ENCODE measurements at places on chromosomes 2 and 18.
A peak's percentile ranks its signal among the peaks of the same experiment; 100 is the strongest.

DNA sequence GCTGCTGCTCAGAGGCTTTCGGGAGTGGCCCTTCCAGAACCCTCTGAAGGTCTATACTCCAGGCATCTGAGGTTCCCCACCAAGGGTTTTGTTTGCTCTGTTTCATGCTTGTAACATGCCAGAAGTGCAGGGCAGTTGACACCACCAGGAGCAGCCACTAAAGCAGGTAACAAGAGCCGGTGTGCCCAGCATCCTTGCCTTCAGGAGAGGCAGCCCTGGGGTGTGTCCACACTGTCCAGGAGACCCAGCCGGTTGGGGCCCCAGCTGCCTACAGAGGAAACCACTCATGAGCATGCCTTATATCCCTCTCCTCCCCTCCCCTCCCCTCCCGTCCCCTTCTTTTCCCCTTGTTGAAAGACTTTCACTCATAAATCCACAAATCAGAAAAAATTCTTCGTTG lies 93.1 kb downstream of the CD8B2 start:
- DNase-seq, result no peak

- no peak for DNase-seq
Observed at GRCh38 chr2:146633159-146633558, 1211.7 kb upstream of the ACVR2A start.

GRCh38 chr2:213220967-213221603 lies 63.2 kb upstream of the SPAG16 start:
- DNase-seq, result no peak

GRCh38 chr18:58323866-58324762 lies 280.1 kb downstream of the NEDD4L start:
- no peak for DNase-seq

DNA sequence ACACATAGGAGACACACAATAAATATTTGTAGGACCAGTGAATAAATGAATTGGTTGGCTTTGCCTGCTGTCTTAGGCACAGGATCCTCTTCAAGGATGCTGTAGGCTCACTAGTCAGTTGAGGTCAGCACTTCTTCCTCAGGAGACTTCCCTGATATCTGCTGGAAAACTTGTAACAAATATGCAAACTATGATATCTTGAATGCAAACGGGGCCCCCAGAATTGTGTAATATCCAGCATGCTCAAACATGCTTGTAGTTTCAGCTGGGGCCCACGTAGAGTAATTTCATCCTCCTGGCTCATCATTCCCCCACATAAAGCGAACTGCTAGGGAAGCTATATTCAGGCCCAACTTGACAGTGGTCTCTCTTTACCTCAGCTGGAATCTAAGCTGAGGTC lies 43.6 kb downstream of the POLE4 start:
- DNase-seq, result no peak

GRCh38 chr18:55998801-55999385 lies 410.9 kb upstream of the TCF4 start:
- no peak for DNase-seq

GRCh38 chr18:2102022-2102421 lies 469.3 kb downstream of the METTL4 start:
- no peak for DNase-seq

GRCh38 chr2:240384711-240385450 lies 50.6 kb upstream of the GPC1 start:
- DNase-seq, result no peak

GRCh38 chr18:78778651-78779050 lies 201.0 kb upstream of the SALL3 start:
- no peak for DNase-seq

GRCh38 chr2:6071519-6071918 lies 379.3 kb downstream of the SOX11 start:
- no peak for DNase-seq

DNA sequence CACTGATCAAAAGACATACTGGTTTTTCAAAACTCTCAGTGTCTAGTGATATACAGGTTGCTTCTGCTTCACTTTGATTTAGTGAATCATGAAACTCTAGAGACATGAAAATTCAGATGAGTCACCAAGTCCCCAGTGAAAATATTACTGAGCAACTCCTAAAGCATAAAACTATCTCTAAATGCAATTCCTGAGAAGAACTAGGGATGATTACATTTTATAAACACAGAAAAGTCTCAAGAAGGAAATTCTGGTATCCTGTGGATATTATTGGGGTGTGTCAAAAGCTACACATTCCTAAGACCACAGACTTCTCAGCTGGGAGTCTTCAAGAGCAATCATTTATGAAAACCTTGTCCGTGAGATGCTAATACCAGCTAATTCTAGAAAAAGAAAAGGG lies 9.7 kb downstream of the LRRTM4 start:
- DNase-seq, result no peak

DNA sequence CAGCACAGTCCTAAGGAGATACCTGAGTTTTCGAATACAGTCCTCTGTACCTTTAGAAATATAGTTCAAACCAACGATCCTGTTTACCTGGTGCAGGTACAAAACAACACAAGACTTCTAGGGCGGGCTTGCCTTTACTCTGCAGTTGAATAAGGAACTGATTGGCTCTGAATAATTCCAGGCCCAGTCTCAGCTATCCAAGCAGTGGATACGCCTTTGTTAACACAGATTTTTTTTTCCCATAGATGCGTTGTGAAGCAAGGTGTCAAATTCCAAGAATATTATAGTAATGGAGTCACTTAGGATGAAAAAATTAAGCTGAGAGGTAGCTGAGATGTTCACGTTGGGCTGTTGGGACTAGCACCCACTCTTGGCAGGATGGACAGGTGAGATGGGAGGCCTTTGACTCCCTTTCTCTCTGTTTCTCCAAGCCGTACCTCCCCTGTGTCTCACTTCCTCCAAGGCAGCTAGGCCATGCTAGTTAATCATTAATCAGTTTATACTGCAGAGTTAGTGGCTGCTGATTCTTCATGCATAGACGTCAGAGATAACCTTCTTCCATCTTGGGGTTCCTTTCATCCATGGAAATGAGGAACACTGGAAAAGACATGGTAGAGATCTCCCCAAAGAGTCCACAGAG lies 380.8 kb upstream of the ACVR2A start:
- no peak for DNase-seq

DNA sequence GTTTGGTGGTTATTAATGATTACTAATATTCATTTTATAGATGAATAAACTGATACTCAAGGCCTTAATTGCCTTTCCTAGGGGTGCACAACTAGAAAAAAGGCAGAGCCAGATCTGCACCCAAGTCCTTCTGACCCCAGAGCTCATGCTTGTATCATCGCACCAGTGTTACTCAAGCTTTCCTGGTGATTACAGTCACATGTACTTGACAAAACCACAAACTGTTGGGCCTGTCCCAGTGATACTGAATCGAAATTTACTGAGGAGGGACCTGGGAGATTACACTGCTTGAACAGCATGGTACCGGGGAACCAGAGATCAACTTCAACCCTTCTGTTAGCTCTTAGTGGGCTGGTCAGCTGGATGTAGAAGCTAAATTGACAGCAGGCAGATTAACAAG lies 33.7 kb downstream of the FASTKD2 start:
- no peak for DNase-seq

DNA sequence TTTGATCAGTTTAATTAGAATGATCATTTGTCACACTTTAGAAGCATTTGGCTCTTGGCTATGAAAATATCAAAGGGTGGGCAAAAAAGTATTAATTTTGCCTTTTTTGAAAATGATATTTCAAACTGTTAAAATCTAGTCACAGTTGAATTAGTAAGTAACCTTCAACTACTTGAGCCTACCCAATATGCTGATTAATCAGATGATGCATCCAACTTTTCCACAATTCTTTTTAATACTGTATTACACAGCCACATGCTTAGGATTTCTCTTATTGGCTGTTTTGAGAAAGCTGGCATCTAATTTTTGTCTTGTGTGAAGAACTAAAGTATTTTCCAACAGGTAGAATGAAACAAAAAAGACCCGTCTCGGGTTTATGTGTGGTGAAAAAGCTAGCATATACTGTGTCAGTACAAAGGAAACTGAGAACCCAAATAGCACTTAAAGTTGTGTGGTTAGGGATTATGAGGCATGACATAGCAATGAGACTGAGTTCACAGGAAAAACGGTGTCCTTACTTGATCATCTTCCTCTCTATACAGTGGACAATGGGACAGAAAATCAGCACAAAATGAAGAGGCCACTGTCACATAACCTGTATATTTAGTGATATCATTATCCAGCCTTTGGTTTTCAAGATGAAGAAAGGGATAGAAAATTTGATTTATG lies 11.7 kb downstream of the OSBPL6 start:
- DNase-seq, result no peak

GRCh38 chr2:181848261-181848886 lies 43.2 kb upstream of the ITPRID2 start:
- no peak for DNase-seq

DNA sequence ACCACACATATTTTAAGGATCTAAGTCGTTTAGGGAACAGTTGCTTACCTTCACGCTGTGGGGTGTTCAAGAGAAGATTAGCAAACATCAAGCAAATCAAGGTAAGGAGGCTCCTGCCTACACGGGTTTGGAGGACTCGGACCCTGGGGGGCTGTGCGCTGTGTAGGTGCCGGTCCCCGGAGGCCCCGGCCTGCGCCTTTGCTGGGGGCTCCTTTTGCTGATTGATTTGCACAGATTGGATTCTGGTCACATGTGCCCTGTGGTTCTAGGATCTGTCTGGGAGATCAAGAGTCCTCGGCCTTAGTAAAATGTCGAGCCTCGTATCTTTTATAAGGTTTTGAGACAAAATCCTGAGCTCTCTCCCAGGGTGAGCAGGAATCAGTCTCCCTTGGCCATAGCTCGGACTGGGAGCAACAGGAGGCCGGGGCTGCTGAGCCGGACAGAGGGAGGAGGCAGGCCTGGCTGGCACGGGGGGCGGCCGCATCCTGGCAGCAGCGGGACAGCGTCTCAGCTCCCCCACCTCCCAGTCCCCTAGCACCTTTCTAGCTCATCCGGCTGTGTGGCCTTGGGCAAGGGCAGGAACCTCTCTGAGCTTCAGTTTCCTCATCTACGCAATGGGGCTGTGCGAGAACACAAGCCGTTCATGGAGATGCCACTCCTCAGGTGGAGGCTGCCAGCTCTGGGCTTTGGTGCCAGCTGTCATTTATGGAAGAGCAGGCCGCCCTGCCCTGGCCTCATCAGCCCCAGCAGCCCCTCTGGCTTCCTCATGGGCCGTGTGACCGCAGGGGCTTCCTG lies 147.2 kb downstream of the MBP start:
- no peak for DNase-seq

GRCh38 chr18:77000527-77000926 lies 132.1 kb downstream of the MBP start:
- peak; percentile 22 for DNase-seq

GRCh38 chr18:32383050-32383819 lies 87.4 kb downstream of the GAREM1 start:
- DNase-seq, result no peak

GRCh38 chr2:98790221-98790620 lies 59.3 kb upstream of the MGAT4A start:
- no peak for DNase-seq

DNA sequence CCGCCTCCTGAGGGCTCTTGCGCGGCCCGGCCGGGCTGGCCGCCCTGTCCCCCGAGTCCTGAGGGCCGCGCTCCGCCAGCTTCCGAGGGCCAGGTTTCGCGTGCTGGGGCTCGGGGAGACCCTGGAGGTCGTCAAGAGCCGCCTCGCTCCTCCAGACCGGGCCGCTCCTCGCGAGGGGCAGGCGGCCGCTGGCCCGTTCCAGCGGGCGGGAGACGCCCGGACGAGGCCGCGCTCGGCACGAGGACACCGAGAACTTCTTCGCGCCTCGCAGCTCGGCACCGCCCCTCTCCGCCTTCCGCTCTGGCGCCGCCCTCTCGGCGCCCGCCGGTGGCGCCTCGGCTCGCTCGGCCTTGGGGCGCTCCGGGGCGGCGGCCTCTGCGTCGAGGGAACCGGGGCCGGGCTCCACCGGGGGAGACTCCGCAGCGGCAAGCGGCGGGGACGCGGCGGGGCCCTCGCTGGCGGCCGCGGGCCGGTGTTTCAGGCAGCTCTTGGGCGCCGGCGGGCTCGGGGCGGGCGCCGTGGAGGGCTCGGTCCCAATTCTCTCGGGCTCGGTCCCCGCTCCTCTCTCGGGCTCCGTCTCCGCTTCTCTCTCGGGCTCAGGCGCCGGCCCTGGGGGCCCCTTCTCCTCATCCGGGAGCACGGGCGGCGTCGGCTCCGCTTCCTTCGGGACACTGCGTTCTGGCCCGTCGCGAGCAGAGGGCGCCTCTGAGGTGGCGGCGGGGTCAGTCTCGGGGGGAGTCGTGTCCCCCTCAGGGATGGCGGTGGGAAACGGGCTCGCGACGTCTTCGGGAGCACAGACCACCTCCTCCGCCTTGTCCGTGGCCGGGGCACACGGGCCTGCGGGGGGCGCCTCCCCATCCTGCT lies 91.6 kb upstream of the MGAT4A start:
- DNase-seq, result peak; percentile 42

DNA sequence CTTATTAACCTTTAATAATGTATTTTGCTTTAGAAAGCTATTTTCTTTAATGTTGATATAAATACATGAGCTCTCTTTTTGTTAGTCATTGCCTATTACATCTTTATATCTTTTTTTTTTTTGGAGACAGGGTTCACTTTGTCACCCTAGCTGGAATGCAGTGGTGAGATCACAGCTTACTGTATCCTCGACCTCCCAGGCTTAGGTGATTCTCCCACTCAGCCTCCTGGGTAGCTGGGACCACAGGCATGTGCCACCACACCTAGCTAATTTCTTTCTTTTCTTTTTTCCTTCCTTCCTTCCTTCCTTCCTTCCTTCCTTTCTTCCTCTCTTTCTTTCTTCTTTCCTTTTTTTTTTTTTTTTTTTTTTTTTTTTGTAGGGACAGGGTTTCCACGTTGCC lies 15.4 kb downstream of the NAB1 start:
- DNase-seq, result no peak

DNA sequence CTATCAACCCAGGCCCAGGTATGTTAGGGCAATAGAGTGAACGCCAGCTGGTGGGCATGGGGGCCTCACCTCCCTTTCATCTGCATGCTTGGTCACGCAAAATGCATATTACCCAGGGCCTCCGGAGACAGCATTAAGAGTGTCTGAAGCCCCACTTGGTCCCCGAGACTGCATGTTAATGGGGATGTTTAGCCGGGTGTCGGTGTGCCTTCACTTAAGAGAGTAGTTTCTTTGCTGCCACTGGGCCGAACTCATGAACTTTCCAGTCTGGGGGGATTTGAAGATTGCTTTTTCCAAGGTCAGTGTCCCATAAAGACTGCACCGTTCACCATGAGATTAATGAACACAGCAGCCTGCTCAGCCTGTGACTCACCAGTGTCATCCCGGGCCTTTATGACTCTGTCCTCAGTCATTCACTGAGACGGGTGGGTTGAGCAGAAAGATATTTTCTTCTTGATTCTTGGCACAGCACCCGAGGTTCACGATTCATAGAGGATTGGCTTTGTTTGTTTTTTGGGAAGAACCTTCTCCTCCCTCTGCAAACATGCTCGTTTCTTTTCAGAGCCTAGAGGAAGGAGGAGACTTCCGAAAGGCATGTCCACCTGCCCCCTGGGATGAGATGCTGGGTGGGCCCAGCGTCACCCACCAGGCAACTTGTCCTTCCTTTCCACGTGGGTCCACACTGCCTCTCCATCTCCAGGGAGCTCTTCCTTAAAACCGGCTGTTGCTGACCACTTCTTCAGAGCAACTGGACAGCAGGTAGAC lies 199.1 kb downstream of the GLI2 start:
- DNase-seq, result no peak

All from stimulated activated CD8-positive, alpha-beta memory T cell treated with anti-CD3 and anti-CD28 coated beads, Interleukin-4, amount 100 ng/mL, for 24 hours (primary cell).